ENCODE measurements at places on chromosomes 13 and 19. TPM values are rescaled to one million over a fixed set of nuclear protein-coding genes. Genes with fewer than 3 reads are reported as not detected.

SIGLEC12 gene
- total RNA-seq, result 0.54 TPM

PCDH9 gene
- 0.27 TPM for total RNA-seq

FFAR2 gene
- not detected for total RNA-seq

CGB3 gene
- total RNA-seq, result not detected

LMTK3 gene
- total RNA-seq, result 2.0 TPM

LYL1 gene
- 2.4 TPM for total RNA-seq

MISP3 gene
- 2.3 TPM for total RNA-seq

OR7D2 gene
- total RNA-seq, result 0.44 TPM

CLDND2 gene
- total RNA-seq, result 16.2 TPM

DNA sequence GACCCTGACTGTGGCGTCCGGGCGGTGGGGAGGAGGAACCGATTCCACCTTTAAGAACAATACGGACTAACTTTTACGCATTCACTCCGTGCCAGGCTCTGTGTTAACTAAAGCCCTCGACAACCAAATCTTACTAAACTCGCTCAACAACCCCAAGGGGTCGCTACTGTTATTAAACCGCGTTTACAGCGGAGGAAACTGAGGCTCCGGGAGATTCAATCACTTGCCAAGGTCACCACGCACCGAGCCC, 1.2 kb downstream of the SAMD1 start:
- DNase-seq, result no peak

- DNase-seq, result no peak
Observed at GRCh38 chr13:67184247-67184646, 45.9 kb downstream of the PCDH9 start.

DNA sequence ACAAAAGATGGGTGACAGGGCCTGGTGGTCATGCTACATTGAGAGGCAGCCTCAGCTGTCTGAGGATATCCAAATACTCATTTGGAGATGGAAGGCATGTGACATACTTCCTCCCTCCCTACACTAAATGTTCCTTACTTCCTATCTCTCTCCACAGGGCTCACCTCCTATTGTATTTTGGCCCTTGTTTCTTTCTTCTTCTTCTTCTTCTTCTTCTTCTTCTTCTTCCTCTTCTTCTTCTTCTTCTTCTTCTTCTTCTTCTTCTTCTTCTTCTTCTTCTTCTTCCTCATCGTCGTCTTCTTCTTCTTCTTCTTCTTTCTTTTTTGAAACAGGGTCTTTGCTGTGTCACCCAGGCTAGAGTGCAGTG, 71.8 kb upstream of the POMP start:
- DNase-seq, result no peak

- DNase-seq, result no peak
Observed at GRCh38 chr13:51955816-51956603, 55.2 kb downstream of the ATP7B start.

DNA sequence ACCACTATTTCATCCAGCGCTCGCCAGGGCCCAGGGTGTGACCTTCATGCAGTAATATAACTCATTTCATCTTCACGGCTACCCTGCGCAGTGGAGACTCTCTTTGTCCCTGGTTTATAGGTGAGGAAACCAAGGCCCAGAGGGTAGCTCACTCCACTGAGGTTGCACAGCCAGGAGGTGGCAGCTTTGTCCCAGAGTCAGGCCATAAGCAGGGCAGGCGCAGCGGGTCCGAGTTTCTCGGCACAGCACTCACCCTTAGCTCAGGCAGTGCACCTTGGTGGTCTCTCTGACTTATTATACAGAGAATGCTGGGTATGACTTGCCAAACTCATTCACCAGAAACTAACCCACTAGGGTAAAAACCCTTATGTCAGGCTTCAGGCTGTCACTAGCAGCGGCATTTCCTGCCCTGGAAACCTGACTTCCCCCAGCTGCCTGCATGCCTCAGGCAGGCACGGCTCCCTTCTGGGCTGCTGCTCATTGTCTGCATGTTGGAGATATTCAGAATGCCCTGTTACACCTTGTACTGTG, 24.5 kb downstream of the PPP5C start:
- no peak for DNase-seq

DNA sequence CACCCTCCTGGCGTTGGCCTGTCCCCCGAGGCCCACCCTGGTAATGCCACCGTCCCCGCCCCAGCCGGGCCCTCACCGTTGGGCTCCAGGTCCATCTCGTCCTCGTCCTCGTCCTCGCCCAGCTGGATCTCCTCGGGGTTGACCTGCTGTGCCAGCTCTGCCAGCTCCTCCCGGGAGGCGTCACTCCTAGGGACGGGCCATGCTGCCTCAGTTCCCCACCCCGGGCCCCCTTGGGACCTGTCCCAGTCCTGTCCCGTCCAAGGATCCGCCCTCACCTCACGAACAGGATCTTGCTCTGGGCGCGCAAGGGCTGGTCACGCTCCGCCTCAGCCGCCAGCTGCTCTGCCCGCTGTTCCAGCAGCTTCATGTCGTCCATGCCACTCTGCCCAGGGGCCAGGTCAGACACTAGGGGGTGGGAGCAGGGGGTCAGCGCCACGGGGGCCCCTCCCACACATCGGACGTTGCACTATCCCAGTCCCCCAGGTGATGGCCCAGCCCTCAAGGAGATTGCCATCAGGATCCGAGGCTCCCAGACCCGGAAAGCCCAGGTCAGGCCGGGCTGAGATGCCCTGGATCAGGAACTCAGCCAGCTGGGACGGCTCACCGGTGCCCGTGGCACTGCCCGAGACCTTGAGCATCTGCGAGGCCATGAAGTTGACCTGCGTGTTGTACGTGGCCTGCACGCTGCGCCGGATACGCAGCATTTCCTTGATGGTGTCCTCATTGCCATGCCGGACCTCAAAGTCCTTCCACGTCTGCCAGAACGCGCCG, 9.5 kb downstream of the XAB2 start:
- no peak for DNase-seq

GRCh38 chr13:31038834-31039552, 106.5 kb downstream of the TEX26 start:
- peak; percentile 29 for DNase-seq

DNA sequence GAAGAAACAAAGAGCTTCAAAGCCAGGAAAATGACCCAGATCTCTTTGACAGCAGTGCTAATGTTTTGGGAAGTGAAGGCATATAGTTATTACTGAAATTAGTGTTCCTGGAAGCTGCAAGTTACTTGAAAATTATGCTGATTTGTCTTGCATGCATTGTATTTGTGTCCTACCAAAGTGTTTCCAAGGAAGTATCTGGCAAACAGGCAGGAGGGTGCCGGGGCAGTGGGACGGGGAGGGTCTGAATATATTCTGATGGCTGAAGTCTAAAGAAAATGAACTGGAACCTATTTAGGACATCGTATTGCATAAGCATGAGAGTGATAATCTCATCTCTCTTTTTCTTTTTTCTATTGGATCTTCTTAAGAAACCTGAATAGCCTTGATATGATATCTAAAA, 9.0 kb downstream of the RNASEH2B start:
- no peak for DNase-seq

DNA sequence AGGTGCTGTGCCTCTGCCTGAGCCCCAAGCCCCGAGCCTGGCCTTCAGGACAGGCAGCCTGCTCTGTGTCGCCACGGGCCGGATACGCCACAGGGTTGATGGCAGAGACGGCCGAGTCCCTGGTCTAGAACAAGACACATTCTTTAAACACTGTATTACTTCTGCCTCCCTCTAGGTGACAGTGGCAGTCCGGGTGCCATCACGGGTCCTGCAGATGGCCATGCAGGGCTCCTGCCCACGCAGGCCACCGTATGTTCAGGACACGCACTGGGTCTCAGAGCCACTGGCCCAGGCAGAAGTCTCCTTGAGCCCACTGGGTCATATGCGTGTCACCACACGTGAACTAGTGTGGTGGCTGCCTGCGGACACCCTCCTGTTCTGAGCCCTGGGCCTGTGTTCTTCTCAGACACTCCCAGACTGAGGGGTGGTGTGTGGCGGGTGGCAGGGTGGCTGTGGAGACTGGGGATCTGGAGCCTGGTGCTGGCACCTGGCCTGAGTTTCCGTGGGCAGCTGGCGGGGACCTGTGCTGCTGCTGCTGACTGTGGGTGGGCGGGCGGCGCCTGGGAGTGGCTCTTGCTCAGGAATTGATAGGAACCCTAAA, 4.4 kb downstream of the PLEKHJ1 start:
- DNase-seq, result no peak

DNA sequence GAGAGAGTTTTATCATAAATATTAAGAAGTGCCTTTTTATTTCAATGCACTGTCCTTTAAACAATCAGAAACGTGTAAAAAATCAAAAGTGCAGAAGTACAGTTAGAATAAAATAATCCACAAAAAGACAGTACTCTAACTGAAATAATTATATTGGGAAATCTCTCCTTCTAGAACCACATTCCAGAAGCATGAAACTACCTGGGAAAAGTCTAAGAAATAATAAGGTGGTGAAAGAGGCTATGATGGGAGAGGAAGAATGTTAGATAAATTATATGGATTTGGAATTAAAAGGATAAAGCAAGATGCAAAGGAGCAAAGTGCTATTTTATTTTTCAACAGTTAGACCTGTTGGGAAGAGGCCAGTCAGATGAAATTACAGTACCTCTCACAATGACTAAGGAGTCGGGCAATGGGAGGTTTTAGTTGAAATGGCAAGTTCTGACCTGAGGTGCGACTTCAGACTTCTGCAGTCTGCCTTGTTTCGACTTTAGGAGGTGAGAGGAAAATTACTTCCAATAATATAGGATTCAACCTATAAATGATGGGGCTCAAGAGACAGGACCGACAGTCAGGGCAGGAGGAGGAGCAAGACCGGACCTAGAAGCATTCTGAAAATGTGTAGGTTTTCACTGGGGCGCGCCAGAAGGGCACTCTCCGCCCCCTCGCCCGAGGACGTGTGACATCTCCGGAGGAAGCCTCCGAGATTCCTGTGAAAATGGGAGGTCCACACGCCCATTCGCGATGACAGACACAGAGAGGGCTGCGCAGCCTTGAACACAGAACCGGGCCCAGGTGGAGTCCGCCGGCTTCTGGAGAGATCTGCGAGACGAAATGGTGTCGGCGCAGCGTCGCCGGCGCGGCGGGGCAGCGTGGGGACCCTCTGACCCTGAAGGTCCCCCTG, 717 bp downstream of the SPRYD7 start:
- peak; percentile 16 for DNase-seq

DNA sequence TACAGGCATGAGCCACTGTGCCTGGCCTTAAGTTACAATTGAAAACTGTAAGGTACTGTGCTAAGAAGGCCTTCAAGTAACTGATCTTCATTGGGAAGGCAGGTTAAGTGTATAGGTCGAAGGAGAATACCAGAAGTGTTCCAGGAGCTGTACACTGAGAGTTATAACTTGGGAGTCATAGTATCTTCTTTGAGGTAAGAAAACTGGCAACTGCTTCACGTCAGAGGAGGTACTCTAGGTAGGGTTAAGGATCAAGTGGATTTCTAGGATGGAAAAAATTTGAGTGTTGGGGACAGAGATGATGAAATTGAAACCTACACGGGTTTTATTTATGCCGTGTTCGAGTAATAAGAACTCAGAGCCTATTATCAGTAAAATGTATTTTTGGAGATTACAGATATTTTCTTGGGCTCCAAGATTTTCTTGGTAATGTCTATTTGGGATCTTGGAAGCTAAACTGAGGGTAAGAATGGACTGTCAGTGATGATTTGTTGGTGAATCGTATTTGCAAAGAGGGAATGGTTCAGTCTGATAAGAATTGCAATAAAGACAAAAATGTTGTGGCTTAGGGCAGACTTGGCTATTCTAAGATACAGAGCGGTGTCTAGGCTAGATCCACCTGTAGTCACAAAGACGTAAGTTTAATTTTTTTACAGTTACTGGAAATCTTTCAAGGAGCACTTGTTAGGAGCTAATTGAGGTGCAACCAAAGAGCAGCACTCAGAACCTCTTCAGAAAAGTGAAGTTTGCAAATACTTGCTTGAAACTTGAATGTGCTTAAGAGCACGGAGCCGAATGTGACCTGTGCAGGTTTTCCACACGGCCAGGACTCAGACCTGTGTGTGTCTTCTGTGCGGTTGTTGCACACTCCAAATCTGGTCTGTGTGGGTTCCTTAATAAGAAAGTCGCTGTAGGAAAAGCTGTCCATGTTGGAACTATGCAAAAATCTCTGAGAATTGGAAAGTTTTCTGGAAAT, 102.5 kb downstream of the URI1 start:
- no peak for DNase-seq

DNA sequence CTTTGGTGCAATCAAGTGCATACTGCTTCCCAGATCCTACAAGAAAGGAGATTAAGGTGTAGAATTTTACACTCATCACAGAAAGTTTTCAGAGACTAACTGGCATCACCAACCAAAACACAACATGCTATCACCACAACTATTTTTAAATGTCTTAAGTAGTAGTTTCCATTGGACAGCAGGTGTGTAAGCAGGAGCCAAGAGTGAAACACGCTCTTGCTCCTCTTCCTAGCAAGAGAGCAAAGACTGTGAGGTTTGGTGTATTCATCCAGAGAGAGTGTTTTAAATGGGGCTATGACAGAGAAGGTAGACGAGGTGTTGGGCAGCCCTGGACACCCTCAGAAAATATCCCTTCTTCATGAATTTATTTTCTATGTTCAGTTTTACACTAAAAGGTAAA, 12.5 kb upstream of the LILRA4 start:
- no peak for DNase-seq

DNA sequence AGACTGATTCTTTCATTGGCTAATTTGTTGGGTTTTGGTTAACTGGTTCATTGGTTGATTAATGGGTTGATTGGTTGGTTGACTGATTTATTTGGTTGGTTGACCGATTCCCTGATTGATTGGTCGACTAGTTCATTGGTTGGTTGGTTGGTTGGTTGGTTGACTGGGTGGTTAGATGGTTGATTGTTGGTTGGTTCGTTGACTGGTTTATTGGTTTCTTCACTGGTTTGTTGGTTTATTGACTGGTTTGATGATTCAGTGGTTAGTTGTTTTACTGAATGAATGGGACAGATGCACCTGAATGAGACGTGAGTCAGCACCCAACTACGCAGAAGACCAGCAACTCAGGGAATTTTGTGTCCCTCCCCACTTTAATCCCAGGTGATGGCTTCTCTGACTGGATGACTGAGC, 2.7 kb upstream of the NUP62 start:
- DNase-seq, result no peak

- DNase-seq, result no peak
Observed at GRCh38 chr19:12837225-12837624, 1.1 kb upstream of the MAST1 start.

DNA sequence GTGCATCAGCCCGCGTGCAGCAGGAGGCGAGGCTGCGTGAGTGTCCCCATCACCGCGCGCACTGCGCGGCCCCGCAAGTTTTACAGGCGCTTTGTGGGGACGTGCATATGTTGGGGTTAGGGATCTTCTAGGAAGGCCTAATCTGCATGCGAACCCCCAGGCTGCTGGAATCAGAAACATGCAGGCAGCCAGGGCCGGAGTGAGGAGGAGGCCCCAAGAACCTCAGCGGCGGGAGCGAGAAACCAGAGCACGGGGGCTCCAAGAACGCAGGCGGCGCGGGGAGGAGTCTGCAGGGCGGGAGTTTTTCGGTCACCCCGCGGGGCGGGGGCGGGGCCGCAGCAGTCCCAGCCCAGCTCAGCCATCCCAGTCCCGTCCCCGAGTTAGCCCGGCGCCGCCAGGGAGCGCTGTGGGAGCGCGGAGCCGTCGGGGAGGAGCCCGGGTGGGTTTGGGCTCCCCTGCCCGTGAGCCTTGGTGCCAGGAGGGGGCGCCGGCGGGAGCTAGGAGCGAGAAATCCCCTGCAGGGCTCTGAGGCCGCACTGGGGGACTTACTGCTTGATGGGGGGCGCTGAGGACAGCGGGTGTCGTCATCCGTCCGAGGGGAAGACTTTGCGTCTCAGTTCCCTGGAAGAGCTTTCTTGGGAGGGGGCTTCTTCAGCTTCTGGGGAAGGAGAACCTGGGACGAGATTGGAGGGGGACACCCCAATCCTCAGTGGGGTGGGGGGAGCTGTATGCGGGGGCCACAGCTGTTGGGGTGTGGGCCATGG, 933 bp upstream of the NRTN start:
- DNase-seq, result peak; percentile 92
